ENCODE measurements at places on chromosomes 13 and 19. TPM values are rescaled to one million over a fixed set of nuclear protein-coding genes. Genes with fewer than 3 reads are reported as not detected.
A peak's percentile ranks its signal among the peaks of the same experiment; 100 is the strongest.

DNA sequence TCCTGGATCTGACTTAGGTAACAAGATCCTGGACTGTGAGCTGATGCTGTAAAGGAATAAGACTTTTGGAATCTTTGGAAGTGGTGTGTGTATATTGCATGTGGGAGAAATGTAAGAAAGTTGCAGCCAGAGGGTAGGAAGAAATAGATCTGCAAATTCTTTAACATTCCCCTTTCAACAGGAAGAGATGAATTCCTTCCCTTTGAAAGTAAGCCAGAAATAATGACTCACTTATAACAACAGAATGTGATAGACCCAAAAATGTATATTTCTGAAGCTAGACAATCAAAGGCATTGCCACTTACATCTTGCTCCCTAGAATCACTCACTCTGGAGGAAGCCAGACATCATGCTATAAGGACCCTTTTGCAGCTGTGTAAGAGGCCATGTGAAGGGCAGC, 9.8 kb upstream of the SIAH3 start:
- no peak for DNase-seq

- peak; percentile 53 for DNase-seq
These were observed 231.3 kb downstream of the TBC1D4 start for GRCh38 chr13:75250526-75251178.

- DNase-seq, result no peak
These were observed 154.4 kb downstream of the GGACT start for GRCh38 chr13:100434010-100434763.

- peak; percentile 30 for DNase-seq
These were observed 729 bp upstream of the ARID3A start for GRCh38 chr19:925087-925525.

GRCh38 chr19:49442771-49443365, 1.5 kb upstream of the SLC17A7 start:
- peak; percentile 98 for DNase-seq

GRCh38 chr13:46982856-46983582, 86.2 kb upstream of the HTR2A start:
- no peak for DNase-seq

- no peak for DNase-seq
These were observed 9.9 kb upstream of the ACP7 start for GRCh38 chr19:39074205-39074692.

ANGPTL4 gene
- total RNA-seq, result 46.7 TPM

DNA sequence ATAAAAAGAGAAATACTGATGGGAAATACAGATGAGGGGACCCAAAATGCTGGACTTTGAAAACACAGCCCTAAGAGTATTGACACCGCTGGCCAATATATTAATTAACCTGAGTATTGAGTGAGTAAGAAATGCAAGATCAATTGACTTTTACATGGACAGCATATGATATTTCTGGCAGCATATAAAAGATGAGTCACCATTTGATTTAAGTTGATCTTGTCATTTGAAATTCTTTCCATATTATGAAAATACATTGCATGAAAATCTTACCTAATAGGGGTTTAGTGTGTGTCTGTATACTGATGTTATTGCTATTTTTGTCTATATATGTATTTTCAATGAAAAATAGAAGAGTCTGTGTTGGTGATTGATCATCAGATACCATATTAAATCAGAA, 619.6 kb downstream of the KCTD12 start:
- DNase-seq, result no peak
